ENCODE measurements at places on chromosomes 12 and 14. TPM values are rescaled to one million over a fixed set of nuclear protein-coding genes. Genes with fewer than 3 reads are reported as not detected.

DNA sequence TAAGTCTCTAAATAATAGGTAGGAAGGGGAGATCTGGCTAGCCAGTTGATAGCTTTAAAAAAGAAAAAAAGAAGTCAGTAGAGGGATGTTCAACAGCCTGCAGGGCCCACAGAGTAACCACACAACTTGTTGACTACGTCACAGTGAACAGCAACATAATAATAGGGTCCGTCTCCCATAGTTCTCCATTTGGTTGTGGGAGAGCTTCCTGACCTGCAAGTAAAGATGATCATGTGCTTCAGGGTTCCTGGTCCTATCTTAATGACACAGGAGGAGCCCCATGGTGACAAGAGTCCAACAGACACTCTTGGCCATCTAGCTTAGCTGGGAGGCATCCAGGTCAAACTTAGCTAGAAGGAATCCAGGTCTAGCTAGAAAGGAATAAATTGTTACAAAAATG, 36.2 kb downstream of the FGD6 start:
- no peak for DNase-seq

- peak; percentile 39 for DNase-seq
Measured at GRCh38 chr14:105879867-105880561, 353.6 kb downstream of the TMEM121 start.

- no peak for DNase-seq
Measured at GRCh38 chr12:103623716-103624115, 36.6 kb downstream of the STAB2 start.

DNA sequence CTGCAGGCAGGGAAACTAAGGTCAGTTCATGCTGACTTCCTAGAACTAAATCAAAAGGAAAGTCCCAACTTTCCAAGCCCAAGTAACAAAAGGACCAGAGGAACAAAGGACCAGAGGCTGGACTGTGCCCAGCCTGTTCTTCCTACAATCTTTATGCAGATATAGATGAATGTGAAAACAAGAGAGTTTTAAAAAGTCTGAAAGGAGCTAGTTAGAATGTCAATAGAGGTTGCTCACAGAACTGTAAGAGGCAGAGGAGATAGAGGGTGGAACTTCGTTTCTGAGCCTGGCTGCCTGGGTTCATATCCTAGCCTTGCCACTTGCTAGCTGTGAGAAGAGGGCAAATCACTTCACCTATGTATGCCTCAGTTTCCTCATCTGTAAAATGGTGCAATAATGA, 30.0 kb upstream of the CCDC63 start:
- DNase-seq = no peak

DNA sequence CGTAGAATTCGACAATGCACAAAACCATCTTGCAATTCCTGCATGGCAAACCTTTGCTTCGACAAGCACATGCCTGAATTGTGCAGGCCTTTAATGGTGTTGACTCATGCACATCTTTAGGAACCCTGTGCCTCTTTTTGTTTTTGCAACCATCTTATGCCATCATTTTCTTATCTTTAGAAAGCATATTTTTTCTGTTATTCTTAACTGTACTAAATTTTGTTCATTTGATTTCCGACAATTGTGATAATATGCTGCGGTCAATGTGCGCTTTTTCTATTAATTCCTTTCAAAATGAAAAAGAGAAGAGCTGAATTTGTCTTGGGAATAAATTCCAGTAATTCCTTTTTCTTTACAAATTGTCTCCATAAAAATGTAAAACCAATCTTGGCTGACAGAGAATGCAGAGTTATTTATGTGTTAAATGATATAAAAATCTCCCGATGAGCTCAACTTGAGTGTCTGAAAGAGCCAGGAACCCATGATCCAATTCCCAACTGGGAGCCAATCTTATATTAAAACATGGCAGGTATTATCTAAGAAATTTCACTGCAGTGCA, 20.1 kb upstream of the CDK17 start:
- no peak for DNase-seq

GRCh38 chr14:68542346-68542745, 250.5 kb downstream of the ZFP36L1 start:
- no peak for DNase-seq

DNA sequence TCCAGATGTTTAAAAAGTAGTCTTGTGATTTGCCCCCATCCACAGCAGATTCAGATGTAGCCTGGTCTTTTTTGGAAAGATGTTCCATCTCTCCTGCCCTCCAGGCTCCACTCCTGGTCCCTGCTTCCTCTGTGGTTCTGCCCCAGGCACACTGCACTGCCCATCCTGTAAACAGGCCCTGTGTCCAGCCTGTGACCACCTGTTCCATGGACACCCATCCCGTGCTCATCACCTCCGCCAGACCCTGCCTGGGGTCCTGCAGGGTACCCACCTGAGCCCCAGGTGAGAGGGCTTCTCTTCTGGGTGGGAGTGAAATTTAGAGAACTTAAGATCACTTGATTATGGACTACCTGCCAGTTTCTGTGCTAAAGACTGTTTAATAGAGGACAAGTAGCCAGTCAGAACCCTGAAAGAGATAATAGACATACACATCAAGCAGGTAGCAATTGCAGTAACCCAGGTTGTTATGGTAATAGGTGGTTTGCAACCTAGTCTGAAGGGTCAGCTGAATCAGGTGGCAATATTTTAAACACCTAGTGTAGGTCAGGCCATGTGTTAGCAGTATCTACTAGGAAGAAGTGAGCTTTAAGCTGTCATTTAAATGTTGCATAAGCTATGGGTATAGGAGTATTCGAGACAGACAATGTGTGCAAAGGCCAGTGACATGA, 2.1 kb downstream of the RNF31 start:
- peak; percentile 40 for DNase-seq

GRCh38 chr12:27657296-27657695, 39.0 kb upstream of the REP15 start:
- DNase-seq = no peak

DNA sequence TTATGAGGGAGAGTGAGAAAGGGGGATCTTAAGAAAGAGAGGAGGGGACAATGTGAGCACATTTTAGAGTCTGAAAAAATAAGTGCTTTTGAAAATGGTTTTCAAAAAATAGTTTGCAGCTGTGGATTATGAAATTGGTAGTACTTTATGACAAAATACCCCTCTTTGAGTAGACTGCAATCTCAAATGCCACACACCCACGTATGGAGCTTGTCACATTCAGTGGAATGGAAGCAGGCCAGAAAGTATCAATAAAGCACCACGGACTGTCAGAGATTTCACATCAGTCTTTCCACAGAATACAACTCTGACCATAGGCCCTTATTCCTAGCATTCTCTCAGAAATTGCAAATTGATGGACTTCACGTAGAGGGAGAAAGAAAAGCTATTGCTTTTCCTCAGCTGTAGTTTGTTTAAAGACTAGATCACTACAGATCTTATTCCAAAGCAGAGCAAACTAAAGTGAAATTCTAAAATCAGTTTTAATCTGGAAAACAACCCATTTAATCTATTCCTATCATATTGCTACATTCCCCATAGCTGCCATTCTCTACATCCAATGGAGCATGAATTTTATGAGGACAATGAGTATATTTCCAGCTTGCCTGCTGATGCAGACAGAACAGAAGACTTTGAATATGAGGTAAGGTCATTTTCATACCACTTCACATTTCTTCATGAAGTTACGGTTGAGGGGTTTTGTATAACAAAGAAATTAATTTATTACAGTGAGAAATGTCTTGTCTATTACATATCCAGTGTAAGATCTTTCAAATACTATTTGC, 321.3 kb downstream of the PDZRN4 start:
- DNase-seq = no peak

GRCh38 chr12:27970401-27971120, 2.0 kb downstream of the PTHLH start:
- DNase-seq = peak; percentile 81

DNA sequence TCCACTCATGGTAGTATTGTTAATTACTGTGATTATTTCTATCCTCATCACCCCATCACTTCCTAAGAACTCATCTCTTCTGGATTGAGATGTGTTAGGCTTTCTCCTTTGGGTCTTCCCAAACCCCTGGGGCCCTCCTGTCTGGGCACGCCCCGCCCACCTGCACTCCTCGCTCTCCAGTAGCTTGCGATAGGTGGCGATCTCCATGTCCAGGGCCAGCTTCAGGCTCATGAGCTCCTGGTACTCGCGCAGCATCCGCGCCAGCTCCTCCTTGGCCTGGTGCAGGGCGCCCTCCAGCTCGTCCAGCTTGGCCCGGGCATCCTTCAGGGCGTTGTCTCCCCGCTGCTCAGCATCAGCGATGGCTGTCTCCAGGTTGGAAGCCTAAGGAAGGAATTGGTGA, 6.8 kb downstream of the KRT71 start:
- DNase-seq = peak; percentile 42

DNA sequence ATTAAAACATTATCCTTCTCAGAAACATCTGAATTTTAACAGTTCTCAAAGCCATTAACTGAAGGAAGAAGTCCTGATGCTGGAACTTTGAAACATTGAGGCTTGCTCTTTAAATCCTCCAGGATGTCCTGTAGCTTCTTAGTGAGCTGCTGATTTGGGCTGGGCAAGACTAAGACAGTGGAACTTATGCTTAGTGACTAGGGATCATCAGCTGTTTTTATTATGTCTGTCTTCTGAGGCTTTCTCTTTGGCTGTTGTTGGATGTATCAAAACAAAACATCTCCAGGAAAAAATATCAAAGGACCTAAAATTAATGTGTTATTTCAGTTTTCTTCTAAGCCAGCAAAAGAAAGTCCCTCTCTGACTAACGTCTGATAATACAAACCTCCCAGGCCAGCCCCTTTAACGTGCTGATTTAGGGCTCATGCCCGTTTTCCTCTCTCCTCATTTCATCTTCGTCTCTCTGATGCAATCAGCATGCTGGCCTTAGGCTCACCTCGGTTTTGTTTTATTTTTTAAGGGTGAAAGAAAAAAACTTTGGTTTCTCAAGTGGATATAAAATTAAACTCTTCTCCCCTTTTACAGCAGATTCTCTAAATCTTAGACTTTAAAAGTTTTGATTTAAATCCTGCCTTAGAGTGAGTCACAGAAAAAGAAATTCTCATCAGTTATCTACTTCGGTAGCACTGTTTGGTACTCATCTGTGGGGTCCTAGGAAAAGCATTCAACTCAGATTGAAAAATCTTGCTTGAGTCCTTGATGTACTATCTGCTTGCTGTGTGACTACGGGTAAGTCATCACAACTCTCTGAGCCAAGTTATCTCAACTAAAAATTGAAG, 106.2 kb upstream of the CCDC91 start:
- DNase-seq = no peak

DNA sequence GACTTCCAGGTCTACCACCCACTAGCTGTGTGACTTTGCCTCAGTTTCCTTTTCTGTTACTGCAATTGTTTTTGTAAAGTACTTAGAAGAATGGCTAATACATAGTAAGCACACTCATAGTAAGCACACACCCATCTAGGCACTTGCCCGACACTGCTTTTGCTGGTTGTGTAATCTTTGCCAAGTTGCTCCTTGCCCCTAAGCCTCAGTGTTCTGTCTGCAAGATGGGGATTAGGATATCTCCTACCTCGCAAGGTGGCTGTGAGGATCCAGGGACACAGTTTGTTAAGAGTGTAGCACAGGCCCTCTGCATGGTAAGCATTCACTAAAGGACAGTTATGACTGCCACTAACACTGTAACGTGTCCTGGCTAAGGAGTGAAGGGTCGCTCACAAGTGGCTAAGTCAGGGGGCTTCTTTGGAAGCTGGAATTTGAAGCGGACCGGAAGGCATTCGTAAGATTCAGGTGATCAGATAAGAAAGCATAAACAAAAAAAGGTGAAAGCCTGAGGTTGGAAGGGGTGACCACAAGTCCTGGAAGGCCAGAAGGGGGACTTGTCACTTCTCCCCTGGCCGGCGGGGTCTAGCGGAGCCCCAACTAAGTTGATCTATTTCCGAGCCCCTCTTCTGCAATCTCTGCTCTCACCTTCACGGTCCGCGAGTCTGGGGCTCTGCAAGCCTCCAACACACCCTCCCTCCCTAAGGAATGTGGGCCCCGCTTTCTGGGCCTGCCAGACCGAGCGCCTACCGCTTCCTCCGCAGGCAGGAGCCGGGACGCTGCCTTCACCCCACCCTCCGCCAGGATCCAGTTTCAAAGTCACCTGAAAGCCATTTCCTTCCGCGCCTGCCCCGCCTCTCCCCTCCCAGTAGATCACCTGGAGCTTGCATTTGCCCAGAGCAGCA, 1.5 kb upstream of the PLEKHG3 start:
- no peak for DNase-seq

DNA sequence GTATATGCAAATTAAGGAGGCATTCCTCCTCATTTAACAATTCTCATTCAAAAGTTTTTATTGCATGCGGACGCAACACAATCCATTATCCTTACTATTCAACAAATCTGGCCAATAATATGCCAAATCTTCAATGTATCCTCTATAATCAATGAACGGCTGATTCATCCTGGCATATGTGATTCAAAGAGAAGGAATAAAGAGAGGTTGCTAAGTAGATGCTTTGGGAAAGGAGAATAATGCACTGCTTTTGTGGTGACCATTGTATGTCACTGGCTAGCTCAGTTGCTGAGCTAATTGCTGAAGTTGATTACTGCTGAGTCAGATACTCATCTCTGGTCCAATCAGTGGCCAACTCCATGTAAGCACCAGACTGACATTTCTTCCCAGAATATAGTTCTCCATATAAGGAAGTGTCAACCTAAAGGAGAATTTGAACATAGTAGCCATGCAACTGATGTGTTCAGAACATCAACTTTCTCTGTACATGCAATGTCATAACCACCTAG, 148.0 kb downstream of the PDZRN4 start:
- DNase-seq = no peak

- no peak for DNase-seq
Measured at GRCh38 chr14:93522221-93522620, 91.5 kb downstream of the UNC79 start.

DNA sequence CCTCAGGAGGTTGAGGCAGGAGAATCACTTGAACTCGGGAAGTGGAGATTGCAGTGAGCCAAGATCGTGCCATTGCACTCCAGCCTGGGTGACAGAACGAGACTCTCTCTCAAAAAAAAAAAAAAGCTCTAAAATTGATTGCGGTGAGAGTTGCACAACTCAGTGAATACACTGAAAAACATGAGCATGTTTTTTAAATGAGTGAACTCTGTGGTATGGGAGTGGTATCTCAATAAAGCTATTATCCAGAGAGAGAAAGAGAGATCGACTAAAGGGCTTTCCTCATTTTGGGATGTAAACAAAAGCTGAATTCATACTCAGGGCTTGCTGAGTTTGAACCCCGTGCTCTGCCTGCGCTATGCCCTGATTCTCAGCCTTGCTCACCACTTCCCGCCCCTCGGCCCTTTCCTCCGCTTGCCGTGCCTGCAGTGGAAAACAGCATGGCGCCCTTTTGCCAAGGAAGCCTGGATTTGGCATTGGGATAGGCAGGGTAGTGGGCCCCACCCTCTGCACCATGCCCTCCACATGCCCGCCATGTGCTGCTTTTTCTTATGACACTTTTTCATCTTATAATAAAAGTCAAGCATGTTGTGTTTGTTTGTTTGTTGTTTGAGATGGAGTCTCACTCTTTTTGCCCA, 102.5 kb downstream of the LGMN start:
- no peak for DNase-seq

The TSPAN9 gene
- 43.5 TPM for total RNA-seq

The DBX2 gene
- 0.27 TPM for total RNA-seq

The OVCH1 gene
- total RNA-seq = 1.5 TPM

The ASB2 gene
- total RNA-seq = 57.0 TPM

Measured in aorta (tissue), 5 donors.